ENCODE measurements at places on chromosomes 16 and 17.

DNA sequence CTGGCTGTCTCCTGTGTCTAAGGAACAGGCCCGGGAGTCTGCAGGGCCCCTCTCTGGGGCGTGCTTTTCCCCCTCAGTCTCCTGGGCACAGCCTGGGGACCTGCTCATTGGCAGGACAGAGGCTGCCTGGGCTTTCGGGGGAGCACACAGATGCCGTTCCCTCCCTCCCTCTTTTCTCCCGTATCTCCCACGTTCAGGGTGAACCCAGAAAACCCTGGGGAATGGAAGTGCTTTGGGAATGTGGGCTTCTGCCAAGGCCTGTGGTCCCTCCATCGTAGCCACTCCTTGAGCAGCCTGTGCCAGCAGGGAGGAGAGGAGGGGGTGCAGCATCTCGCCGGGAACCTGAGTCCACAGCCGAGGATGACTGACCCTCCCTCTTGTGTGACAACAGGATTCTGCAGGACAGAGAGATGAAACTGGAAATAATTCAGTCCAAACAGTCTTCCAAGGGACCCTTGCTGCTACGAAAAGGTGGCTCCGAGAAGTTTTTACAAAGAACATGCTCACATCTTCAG lies 52.0 kb downstream of the RNF213 start:
- DNase-seq = no peak

DNA sequence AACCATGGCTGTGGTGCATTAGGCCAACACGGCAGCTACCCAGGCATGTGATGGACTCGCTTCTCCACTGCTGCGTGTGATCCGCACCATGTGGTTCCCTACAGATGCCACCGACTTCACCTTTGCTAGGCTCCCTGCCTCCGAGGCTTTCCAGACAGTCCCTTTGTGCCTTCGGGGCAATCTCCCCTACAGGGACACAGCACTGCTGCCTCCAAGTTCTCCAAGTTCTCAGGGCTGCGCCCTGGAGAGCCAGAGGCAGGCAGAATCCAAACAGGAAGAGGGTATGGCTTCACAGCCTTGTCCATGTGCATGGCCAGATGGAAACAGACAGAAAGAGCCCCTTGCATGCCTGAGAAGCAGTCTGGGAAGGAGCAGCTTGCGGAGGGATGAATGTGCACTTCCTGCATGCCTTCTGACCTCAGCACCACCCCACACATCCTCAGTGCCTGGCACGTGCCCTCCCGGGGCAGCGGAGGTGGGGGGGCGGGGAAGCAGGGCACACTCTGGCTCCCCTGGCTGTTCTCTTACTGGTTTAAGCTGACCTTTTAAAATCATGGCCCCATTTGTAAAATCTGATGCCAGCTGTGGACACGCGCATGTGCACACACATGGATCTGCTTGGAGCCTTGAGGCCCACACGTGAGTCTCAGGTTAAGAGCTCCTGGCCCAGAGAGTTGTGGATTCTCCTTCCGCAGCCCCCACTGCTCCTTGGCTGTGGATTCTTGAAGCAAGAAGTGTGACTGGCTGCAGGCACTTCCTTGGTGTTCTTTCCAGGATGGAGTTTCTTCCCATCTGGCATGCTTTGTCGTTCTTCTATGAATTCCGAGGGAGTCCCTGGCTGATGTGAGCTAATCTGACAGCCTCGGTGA lies 55.3 kb upstream of the MTSS2 start:
- no peak for DNase-seq

GRCh38 chr17:43027091-43028032 lies 2.3 kb downstream of the RND2 start:
- DNase-seq = no peak

- DNase-seq = peak; percentile 81
Measured at GRCh38 chr16:58487566-58488351, 12.2 kb upstream of the NDRG4 start.

DNA sequence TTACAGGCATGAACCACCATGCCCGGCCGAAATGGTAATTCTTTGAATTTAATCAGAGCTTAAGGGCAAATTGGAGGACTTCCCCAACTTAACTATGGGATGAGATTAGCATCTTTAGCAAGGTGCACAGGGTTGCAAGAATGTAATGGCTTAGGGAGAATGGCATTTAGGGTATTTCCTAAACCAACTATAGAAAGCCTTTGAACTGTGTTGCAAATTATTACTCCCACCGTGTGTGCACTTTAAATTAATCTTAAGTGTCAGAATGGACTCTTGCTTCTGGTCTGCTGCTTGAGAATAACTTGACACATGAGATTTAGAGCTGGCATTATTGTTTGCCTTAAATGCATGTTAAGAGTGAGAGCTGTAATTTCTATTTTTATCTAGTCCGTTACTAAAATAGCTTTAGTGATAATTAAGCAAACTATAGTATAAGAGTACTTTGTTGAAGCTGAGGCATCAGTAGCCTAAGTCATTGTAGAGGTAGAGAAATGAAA lies 59.8 kb downstream of the TUBD1 start:
- DNase-seq = no peak

DNA sequence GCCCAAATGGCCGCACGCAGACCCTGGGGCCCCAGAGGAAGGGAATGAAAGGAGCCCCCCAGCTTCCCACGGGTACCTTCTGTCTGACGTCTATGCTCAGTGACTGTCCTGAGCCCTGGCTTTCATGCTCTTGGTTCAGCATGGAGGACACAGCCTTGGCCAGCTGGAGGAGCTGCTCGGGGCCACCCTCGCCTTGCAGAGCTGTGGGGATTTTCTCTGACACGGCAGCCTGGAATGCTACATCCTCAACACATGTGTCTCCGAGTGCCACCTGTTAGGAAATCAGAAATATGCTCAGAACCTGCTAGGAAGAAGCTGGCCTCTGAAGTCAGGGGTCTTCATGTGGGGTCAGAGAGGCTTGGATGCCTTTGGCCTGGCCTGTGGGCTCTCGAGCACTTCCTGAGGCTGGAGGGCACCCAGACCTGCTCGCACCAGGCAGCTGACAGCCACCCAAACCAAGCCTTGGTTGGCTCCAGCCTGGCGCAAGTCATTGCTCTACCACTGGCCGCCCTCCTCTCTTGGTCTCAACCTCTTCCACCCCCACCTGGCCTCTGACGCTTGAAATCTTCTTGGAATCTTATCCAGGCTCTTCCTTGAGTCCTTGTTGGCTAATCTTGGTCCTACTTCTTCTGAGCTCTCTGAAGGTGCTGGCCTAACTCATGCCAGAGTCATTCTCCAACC lies 63.7 kb upstream of the BCO1 start:
- no peak for DNase-seq

- DNase-seq = no peak
Measured at GRCh38 chr17:73875346-73875745, 231.1 kb upstream of the SDK2 start.

DNA sequence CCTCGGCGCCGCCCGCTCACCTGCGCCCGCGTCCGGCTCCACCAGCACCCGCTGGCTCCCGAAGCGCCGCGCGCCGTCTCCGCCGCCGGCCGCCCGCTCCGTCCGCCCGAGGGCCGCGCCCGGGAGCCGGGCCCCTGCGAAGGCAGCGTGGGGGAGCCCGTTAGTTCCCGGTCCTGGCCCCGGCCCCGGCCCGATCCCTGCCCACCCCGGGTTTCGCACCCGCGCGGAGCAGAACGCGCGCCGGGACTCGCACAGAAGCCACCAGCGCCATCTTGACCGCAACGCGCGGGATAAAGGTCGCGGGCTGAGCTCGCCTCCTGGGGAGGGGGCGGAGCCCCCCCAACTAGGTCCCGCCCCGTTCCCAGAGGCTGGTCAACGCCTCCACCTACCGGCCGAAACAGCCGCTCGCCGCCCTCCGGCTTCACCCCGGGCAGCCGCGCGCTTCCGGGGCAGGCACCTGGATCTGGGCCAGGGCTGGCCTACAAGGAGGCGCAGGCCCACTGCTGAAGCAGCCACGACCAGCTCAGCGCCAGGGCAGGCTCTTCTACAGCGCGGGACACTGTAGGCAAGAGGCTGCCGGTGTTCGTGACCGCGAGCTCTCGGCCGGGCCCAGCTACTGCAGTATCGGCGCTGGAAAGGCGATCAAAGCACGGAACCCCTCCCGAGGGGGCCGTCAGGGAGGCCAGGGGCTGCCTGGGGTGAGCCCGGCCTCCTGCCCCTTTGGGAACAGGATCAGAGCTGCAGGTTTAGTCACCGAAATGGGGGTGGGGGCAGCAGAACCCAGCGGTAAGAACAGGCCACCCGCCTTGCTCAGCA lies at the start of gene ECI1:
TSS of gene ECI1 (minus strand) at position 292 of the 816 bp plus-strand sequence. CDS start at position 271, 21 bp downstream.
- peak; percentile 94 for DNase-seq

DNA sequence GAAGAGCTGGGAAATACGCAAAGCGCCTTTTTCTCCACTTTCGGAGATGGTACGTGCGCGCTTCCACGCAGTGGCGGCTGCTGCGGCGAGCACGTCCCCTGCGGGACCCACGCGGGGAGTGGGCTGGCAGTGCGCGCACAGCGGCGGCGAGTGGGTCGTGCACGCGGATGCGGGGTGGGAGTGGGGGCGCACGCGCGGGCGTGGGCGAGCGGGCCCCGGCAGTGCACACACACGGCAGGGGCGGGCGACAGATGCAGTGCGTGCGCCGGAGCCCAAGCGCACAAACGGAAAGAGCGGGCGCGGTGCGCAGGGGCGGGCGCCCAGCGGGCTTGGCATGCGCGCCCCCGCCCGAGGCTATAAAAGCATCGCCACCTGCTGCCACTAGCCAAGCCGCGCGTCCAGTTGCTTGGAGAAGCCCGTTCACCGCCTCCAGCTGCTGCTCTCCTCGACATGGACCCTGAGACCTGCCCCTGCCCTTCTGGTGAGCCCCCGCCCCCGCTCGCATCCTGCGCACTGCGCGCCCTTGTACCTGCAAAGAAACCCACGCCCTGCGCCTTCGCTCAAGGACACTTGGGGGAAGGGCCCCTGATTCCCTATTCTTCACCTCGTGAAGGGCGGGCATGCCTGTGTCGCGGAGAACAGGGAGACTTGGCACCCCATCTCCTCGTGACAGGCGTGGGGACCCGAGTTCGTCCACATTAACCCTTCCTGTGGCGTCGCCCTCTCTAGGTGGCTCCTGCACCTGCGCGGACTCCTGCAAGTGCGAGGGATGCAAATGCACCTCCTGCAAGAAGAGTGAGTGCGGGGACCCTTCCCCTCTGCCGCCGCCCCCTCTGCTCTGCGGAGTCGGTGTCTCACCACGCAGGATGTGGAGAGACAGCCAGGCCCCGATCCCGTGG lies at the start of gene MT3:
TSS of gene MT3 (plus strand) at position 388 of the 899 bp plus-strand sequence. CDS start at position 451, 63 bp downstream.
- DNase-seq = no peak

DNA sequence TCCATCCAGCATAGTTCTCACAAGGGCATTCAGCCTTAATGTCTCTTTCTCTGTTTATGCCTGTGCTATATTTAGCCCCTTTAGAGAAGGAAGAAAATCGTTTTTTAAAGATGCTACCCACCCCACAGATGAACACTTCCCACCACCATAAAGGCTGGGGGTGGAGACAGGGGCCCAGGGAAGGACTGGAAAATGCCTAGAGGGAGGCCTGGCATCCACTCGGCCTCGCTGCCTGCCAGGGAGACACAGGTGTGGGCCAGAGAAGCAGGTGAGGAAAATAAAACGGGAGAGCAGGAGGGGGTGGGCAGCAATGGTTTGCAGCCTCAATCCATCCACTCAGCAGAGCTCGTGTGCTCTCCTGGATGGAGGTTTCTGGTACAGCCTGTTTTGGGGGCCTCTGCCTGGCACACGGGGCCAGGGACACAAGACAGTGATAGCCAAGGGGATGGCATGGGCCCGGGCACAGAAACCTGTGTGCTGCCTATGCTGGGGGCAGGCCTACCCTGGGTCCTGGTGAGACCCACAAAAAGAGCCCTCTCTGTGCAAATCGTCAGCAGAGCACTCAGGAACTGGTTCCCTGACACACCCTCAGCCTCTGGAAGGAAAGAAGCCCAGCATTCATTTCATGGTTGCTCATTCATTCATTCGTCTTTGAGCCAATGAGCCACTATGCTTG lies 121.4 kb downstream of the C16orf78 start:
- no peak for DNase-seq

DNA sequence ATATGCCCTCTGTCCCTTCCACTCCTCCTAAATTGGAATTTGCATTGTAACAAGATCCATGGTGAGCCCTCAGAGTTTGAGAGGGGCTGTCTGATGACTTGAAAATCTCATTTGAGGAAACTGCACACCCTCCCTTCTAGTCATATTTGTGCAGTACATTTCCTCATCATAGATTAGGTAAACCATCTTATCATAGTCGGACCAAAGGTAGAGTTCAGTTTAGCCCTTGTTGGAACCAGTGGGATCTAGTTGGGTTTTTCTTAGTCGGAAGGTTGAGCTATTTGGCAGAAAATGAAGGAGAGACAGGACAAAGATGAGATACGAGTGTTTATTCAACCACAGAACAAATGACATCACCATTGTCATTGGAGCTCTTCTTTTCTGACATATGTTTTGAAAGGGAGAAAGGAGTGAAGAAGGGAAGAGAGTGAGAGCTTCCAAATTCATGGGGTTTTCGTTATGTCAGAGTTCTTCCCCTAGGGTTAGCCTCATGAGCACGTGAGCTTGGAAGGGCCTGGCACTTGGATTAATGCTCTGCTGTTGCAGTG lies 15.8 kb upstream of the KRT20 start:
- DNase-seq = no peak

All from NAMALWA (cell line).